ENCODE measurements at places on chromosomes 7 and 10.
A peak's percentile ranks its signal among the peaks of the same experiment; 100 is the strongest.

DNA sequence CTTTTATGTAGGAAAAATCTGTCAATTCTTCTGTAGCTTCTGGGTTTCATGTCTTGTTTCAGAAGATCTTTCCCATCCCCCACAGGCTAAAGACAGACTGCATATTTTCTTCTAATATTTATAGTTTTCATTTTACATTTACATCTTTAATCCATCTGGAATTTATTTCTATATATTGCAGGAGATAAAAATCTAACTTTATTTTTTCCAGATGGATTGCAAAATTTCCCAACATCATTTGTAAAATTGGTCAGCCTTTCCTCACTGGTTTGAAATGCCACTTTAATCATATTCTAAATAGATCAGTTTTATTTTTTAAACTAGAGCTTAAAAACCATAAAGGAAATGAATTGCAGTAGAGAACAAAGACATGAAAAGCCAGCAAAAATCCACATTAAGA is 46.9 kb downstream of the TMEM26 start:
- no peak for DNase-seq

DNA sequence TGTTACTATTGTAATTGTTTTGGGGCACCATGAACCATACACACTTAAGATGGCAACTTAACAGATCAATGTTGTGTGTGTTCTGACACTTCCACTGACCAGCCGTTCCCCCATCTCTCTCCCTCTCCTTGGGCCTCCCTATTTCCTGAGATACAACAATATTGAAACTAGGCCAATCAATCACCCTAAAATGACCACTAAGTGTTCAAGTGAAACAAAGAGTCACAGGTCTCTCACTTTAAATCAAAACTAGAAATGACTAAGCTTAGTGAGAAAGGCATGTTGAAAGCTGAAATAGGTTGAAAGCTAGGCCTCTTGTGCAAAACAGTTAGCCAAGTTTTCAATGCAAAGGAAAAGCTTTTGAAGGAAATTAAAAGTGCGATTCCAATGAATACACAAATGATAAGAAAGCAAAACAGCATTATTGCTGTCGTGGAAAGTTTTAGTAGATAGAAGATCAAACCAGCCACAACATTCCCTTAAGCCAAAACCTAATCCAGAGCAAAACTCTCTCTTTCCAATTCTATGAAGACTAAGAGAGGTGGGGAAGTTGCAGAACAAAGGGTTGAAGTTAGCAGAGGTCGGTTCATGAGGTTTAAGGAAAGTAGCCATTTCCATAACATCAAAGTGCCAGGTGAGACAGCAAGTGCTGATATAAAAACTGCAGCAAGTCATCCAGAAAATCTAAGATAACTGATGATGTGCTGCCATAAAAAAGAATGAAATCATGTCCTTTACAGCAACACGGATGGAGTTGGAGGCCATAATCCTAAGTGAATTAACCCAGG is 90.6 kb downstream of the MTPN start:
- no peak for DNase-seq

GRCh38 chr10:129079705-129080104 is 387.3 kb upstream of the MGMT start:
- no peak for DNase-seq

DNA sequence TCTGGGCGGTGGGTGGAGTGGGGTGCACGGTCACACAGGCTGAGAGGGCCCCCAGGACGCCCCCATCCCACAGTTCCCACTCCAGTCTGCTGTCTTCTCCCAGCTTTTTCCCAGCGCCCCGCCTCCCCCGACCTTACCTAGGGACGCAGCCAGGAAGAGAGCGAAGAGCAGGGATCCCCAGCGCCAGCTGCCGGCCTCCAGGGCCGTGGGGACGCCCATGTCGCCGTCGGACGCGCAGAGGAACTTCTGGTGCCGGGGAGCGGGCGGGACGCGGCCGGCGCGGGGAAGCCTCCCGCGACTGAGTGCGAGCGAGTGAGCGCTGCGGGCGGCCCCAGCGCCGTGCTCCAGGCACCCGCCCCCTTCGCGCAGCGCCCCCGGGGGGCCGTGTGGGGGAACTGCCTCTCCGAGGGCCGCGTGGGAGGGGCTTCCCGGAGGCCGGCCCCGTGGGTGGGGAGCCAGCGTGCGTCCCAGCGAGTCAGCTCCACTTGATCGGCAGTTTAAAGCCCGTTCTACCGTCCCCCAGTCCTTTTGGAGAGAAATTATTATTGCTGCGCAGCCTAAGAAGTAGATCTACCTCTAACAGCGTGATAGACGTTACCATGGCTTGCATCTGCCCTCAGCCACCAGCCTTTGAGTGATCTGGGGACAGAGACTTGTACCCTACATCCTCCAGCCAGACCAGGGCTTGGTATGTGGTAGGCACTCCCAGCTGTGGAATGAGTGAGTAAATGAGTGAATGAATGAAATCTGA is at the start of gene VSIR:
VSIR (minus strand) TSS at position 300 of the 751 bp plus-strand sequence; CDS start at position 219, 81 bp downstream.
- DNase-seq = peak; percentile 98

- no peak for DNase-seq
These were observed 131.8 kb upstream of the CTTNBP2 start for GRCh38 chr7:118005026-118005425.

GRCh38 chr10:37780536-37780935 is 76.9 kb downstream of the ZNF248 start:
- DNase-seq = no peak

- DNase-seq = peak; percentile 34
These were observed 116.6 kb downstream of the NEURL1 start for GRCh38 chr10:103610083-103610472.

DNA sequence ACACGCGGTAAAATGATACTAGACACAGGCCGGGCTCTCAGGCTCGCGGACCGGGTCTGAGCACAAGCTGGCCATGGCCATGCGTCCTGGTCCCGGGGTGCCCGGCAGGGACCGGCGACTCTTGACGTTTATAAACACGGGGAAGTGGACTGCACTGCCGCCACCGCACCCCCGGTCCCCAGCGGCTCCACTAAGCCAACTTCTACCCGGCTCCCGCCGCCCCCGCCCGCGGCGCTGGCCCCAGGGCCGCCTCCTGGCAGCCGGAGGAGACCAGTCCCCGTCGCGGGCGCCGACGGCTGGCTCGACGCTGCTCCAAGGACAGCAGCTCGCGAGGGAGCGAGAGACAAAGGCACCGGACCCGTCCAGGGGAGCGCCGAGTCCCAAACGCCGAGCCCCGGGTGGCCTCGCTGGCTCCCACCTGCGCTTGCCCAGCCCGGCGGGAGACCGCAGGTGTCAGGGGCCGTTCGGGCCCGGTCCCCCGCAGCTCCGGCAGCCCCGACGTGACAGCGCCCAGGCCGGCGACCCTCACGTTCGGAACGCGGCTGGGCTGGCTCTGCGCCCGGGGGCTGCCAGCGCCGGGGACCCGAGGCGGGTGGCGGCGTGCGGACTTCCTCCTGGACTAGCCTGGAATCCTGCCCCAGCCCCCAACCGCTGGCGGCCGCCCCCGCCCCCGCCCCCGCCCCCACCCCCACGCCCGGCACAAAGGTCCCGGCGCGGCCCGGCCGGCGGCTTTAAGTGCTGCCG is 517 bp downstream of the ITGB1 start:
- peak; percentile 76 for DNase-seq

DNA sequence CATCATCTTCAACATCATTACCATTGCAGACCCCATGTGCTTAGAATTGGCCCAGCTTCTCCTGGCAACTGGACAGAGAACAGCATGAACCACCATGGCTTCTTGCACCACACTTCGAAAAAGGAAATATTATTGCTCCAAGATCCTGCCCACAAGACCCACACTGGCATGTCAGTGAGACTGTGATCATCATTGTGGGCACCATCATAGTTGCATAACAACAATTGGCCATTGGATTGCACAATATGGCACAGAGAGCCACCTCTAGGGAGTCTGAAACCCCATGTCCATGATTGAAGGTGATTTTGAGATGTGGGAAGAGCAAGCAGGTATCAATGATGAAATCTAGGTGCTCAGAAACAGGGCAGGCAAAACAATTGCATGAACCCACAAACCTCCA is 918.9 kb downstream of the GRID1 start:
- DNase-seq = no peak

GRCh38 chr7:1724118-1724910 is 54.2 kb downstream of the ELFN1 start:
- DNase-seq = no peak
